ENCODE measurements at places on chromosomes 5 and 9.

DNA sequence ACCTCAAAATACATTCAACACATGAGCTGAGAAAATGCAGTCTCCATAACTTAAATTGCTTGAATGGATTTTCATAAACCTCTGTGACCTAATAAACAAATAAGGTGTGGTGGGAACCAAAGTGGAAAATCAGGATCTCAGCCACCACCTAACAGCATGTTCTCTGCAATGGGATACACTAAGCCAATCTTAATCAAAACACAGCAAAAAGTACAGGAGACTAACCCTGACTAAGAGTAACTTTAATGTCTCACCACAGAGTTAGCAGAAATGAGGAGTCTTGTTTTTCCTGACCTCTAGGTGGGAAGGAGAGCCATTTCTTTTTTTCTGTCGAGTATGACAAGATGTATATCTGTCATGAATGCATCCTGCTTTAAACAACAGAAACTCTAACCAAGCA is 48.5 kb downstream of the PLK2 start:
- DNase-seq: peak; percentile 9

DNA sequence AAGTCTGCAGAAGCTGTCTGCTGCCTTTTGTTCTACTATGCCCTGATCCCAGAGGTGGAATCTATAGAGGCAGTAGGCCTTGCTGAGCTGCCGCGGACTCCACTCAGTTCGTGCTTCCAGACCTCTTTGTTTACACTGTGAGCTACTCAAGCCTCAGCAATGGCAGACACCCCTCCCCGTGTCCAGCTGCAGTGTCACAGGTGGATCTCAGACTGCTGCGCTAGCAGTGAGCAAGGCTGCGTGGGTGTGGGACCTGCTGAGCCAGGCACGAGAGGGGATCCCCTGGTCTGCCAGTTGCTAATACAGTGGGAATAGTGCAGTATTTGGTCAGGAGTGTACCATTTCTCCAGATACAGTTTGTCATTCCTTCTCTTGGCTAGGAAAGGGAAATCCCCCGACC is 99.6 kb downstream of the SLCO4C1 start:
- no peak for DNase-seq

- no peak for DNase-seq
Measured at GRCh38 chr5:61115968-61116367, 46.3 kb downstream of the SMIM15 start.

- no peak for DNase-seq
Measured at GRCh38 chr5:119187776-119188529, 117.1 kb downstream of the DMXL1 start.

GRCh38 chr5:6713274-6714225 is at the start of gene TENT4A:
Gene TENT4A (plus strand): TSS chr5:6713432. CDS start chr5:6713984, 552 bp downstream.
- no peak for DNase-seq

GRCh38 chr5:97752871-97753270 is 569.8 kb upstream of the RIOK2 start:
- no peak for DNase-seq

- no peak for DNase-seq
Measured at GRCh38 chr9:78021697-78022096, 9.9 kb downstream of the GNAQ start.

DNA sequence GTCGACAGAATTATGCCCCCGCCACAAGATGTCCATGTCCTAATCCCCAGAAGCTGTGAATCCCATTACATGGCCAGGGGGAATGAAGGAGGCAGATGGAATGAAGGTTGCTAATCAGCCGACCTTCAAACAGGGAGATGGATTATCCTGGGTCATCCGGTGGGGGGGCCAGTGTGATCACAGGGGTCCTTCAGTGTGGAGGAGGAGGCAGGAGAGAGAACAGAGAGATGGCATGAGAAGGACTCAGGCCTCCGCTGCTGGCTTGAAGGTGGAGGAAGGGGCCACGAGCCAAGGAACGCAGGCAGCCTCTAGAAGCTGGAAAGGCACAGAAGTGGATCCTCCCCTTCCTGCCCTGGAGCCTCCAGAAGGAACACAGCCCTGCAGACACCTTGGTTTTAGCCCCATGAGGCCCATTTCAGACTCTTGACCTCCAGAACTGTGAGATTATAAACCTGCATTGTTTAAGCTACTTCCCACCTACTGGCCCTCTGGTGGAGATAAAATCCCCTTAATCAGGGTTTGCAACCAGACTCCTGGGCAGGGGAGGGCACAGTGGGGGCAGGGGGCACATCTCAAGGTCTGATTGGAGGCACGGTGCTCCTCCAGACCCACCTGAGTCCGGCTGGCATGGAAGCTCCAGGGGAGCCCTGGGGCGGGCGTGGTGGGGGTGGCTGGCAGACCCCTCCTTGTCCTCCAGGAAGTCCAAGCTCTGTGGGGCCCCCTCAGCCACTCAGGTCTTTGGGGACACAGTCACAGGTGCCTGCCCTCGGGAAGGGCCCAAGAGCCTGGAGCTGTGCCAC is 13.8 kb downstream of the PTGES2 start:
- DNase-seq: no peak

DNA sequence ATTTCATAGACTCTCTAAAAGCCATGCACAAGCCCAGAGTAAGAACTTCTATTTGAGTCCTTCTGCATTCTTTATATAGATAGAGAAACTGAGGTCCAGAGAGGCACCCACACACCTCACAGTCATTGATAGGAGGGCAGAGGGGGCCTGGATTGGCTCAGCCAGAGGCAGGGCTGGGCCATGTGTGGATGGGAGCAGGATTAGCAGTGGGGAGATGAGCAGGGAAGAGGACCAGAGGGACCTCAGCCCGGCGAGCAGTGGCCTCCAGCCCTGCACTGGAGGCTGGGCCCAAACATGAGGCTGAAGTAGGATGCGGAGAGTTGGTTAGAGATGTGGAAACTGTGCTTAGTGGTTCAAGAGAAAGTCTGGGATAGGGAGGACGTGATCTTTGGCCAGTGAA is 34.0 kb downstream of the PPARGC1B start:
- DNase-seq: no peak

- no peak for DNase-seq
Measured at GRCh38 chr5:96973532-96974401, 37.9 kb downstream of the LNPEP start.

GRCh38 chr5:88661806-88662207 is 221.2 kb downstream of the MEF2C start:
- no peak for DNase-seq

All from kidney epithelial cell (primary cell).